T-cell (primary cell): ENCODE measurements at places on chromosomes 4 and X. TPM values are rescaled to one million over a fixed set of nuclear protein-coding genes. Genes with fewer than 3 reads are reported as not detected.

The LAMTOR3 gene
- 18.2 TPM for total RNA-seq

- DNase-seq, result no peak
Measured at GRCh38 chrX:69503228-69503781, 821 bp upstream of the NALF2 start.

The PWWP3B gene
- not detected for total RNA-seq

The PDE5A gene
- 2.3 TPM for total RNA-seq

The SPANXB1 gene
- total RNA-seq, result not detected

GRCh38 chr4:126268106-126268505 lies 953.4 kb downstream of the FAT4 start:
- no peak for DNase-seq

The SHROOM2 gene
- 0.03 TPM for total RNA-seq

The CHRDL1 gene
- not detected for total RNA-seq

DNA sequence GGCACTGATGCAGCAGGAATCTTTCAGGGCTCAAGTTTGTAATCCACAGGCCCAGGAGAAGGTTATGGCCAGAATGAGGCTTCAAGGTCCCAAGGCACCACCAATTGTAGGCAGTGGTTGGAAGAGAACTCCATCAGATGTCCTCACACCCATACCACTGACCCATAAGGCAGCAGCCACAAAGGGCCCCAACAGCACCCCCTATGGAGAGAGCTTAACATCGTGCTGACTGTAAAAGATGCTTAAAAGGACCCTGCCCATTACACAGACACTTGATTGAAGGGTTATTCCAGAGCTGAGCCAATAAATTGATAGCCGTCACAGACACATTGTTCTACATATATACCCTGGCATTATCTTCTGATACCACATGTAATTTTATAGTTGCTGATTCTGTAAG lies 113.7 kb downstream of the SOWAHB start:
- DNase-seq, result no peak

The ARR3 gene
- total RNA-seq, result not detected

The CFAP47 gene
- not detected for total RNA-seq

GRCh38 chr4:15920723-15921591 lies 17.6 kb downstream of the FGFBP1 start:
- no peak for DNase-seq

The GPR143 gene
- total RNA-seq, result not detected
